CD4-positive, alpha-beta T cell treated with Interferon gamma for 1 hour (primary cell): ENCODE measurements at places on chromosomes 3 and 15.

- DNase-seq, result no peak
These were observed 165.4 kb upstream of the AGTR1 start for GRCh38 chr3:148532326-148532725.

GRCh38 chr3:164539215-164539614 is 539.1 kb downstream of the SI start:
- DNase-seq, result no peak

GRCh38 chr3:133872781-133873180 is 22.9 kb downstream of the RAB6B start:
- no peak for DNase-seq

DNA sequence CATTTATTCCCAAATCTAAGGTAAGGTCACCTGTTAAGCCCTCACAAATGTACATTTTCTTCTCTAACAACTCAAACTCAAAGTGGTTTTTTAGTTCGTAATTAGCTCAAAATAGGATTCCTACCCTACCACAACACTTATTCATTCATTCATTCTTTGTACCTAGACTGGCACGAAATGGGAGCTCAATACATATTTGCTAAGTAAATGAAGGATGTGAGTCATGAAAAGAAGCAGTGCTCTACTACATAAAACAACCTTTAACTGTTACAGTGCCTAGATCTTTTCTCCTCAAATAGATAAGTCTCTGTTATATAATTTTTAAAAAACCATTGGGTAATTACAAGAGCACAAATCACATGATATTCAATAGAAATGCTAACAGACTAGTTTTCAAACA is 13.1 kb downstream of the RSL24D1 start:
- DNase-seq, result no peak

DNA sequence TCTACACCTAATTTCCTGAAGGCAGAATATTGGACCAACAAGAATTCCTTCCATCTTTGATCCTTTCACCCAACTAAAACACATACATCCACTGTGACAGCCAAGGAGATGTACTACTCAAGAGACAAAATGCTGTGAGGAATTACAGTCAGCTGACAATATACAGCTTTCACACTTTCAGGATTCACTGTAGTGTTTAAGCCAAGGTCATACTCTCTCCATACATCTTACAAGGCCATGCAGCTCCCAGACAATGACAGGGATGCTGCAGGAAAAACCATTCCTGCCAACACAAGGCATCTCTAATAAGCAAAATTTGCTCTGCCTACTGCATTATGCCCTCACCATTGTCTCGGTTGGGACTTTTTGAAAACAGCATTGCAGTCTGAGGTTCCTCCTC is 170.7 kb downstream of the TBC1D5 start:
- no peak for DNase-seq
